ENCODE measurements at places on chromosomes 1 and 21. TPM values are rescaled to one million over a fixed set of nuclear protein-coding genes. Genes with fewer than 3 reads are reported as not detected.

MSH4 gene
- 0.47 TPM for total RNA-seq

GSTM4 gene
- total RNA-seq: 5.7 TPM

SHISA4 gene
- 0.54 TPM for total RNA-seq

CENPF gene
- total RNA-seq: 158 TPM

PIP5K1A gene
- total RNA-seq: 55.2 TPM

MTMR11 gene
- total RNA-seq: 2.9 TPM

DCDC2B gene
- 0.16 TPM for total RNA-seq

CASQ2 gene
- not detected for total RNA-seq

BMP8B gene
- total RNA-seq: 0.61 TPM

ARTN gene
- total RNA-seq: not detected

ORC1 gene
- total RNA-seq: 42.2 TPM

F13B gene
- total RNA-seq: not detected

TMEM79 gene
- total RNA-seq: 10.1 TPM

UTS2 gene
- 0.73 TPM for total RNA-seq

ZNF593OS gene
- not detected for total RNA-seq

C1orf167 gene
- not detected for total RNA-seq

UMODL1 gene
- total RNA-seq: not detected

XCL1 gene
- total RNA-seq: 46.7 TPM

C1QC gene
- not detected for total RNA-seq

FLG2 gene
- not detected for total RNA-seq

PLXNA2 gene
- total RNA-seq: 0.26 TPM

SPATA21 gene
- not detected for total RNA-seq

Data from activated CD8-positive, alpha-beta memory T cell treated with anti-CD3 and anti-CD28 coated beads, Interleukin-2, amount 10 ng/mL, durations not matched to agents 7 days and 5 days (primary cell).